ENCODE measurements at places on chromosomes 5 and 9.

- DNase-seq, result no peak
Measured at GRCh38 chr5:174799121-174799520, 74.7 kb downstream of the MSX2 start.

GRCh38 chr5:116675626-116675910, 100.9 kb upstream of the SEMA6A start:
- DNase-seq, result no peak

GRCh38 chr5:103951776-103952175, 389.2 kb upstream of the NUDT12 start:
- DNase-seq, result no peak

- no peak for DNase-seq
Measured at GRCh38 chr9:95670122-95670521, 153.4 kb upstream of the PTCH1 start.

- no peak for DNase-seq
Measured at GRCh38 chr5:98468188-98468869, 305.1 kb upstream of the RGMB start.

GRCh38 chr5:9149988-9150387, 395.9 kb downstream of the SEMA5A start:
- no peak for DNase-seq

DNA sequence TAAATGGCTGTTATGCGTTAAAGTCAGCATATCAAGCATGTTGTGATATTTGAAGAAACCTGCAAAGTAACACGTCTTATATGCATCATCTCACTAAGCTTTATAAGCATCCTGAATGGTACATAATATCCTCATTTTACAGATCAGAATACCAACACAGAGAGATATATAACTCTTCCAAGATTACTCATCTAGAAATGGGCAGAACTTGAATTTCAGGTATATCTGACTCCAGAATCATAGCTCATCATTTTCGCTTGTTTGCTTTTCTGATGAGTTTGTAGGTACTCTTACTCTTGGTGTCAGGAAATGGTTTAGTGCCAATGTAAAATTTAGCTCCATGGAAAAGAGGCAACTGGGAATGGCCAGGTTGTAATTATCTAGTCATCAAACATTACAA, 232.3 kb upstream of the ANKH start:
- no peak for DNase-seq

GRCh38 chr5:159427180-159428012, 97.1 kb upstream of the IL12B start:
- no peak for DNase-seq

- no peak for DNase-seq
Measured at GRCh38 chr9:4887556-4887955, 94.8 kb downstream of the RCL1 start.
